Activated T-helper 1 cell treated with anti-CD3 and anti-CD28 coated beads, Interleukin-2, amount 50 U/mL, for 16 hours (primary cell): ENCODE measurements at places on chromosomes 1 and 21.

- DNase-seq = no peak
Observed at GRCh38 chr1:56399795-56400194, 179.6 kb downstream of the PLPP3 start.

DNA sequence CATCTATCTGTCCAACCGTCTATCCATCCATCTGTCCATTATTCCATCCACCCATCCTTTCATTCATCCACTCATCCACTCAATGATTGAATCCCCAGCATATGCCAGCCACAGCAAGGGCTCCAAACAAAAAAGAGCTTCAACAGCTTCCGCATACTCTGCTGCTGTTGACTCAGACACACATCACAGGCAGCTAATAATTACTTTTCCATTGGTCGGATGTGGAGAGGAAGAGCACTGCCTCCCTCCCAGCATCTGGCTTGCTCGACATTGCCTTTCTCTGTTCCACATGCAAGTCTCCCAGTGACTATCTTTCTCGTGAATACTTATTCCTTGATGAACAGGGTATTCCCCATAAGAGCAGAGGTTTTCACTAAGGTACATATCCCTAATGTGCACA is 176.5 kb downstream of the HIVEP3 start:
- no peak for DNase-seq

DNA sequence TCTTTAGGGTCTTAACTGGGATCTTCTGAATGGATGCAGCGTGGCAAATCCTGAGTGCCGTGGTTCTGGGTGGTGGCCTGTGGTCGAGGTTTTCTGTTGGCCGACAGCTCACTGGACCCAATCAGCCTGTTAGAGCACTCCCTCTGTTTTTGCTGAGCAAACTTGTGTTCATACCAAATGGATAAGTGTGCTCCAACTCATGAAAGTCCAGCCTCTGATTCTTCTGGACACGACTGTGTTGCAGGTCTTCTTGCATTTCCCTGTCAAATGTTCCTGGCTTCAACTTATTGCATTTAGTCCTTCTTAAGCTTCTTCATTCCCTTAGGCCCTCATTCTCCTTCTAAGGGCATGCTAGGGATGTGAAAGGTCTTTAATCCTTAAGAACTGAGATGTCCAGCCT is 63.7 kb downstream of the AJAP1 start:
- DNase-seq = no peak

DNA sequence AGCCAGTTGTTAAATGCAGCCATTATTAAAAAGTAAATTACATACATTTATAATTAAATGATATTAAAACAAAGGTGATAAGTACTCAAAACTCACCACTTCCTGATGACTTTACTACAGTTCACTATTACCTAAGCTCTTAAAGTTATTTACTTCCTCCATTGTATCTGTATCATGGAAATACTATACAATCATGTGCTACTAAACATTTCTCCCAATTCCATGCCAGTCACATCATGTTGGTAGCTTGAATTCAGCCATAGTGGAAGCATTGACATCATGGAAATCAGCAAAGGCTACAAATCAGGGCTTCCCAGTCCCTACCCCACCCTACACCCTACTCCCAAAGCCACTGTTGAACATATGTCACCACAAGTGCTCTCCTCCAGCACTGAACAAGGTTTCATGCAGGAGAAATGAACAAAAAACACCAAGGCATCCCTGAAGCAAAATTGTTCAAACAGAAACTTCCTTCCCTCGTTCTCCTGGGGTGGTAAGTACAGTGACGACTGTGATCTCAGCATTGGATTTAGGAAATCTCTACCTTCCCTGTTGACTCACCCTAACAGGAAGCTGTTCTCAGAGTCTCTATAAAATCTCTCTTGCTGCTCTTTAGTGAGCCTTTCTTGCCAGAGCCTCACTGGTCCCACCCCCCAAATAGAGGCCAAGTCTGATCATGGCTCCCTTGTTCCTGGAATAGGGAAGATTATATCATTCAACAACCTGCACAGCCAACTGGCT is 12.7 kb downstream of the VSIG8 start:
- no peak for DNase-seq

DNA sequence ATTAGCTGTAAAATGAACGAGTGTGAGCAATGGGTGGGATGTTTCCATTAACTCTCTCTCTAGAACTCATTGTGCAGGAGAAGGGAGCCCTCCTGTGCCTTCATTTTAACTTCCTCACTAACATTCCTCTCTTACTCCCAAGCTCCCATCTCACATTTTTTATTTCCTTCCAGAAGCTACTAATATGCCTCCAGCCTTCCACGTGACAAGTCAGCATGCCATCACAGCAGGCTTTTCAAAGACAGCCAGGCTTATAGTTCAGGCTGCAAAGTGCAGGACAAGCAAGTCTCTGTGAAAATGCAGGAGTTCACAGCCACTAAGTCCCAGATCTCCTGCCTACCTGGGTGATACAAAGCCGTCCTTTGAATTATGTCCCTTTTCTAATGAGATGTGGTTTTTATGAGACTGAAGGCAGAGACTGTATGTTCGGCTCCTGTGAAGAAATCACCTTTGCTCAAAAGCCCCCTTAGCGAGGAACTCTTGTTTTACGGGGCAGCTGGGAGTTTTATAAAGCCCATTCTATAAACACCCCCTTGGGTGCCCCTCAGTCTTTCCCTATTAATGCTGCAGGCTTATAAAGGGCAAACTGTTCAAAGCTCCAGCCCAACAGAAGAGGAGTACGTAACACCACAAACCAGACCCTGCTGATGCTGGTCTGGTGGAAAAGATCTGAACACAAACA is 14.8 kb upstream of the ANGPTL7 start:
- DNase-seq = no peak

- DNase-seq = no peak
Observed at GRCh38 chr1:56686169-56686568, 41.1 kb downstream of the PRKAA2 start.

GRCh38 chr21:43646550-43647260 is 12.6 kb downstream of the HSF2BP start:
- DNase-seq = peak; percentile 71

GRCh38 chr1:9761855-9762254 is 61.9 kb downstream of the CLSTN1 start:
- DNase-seq = no peak

- no peak for DNase-seq
Observed at GRCh38 chr1:16903054-16903453, 7.3 kb downstream of the RNU1-2 start.

DNA sequence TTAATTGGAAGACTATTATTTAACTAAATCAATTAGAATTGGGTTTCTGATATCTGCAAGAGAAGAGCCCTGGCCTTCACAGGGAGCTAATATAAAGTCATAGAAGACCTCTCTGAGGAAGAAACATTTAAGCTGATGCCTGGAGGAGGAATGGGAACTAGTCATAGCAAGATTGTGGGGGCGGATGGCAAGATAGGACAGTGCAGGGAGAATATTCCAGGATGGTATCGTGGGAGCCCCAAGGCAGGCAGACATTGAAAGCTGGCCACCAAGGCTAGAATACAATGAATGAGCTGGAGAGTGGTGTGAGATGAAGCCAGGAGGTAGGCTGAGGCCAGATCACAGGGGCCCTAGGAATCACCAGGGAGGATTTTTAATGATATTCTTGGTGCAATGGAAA is 20.8 kb upstream of the MYSM1 start:
- DNase-seq = no peak

- no peak for DNase-seq
Observed at GRCh38 chr1:81756872-81757271, 43.9 kb upstream of the ADGRL2 start.

DNA sequence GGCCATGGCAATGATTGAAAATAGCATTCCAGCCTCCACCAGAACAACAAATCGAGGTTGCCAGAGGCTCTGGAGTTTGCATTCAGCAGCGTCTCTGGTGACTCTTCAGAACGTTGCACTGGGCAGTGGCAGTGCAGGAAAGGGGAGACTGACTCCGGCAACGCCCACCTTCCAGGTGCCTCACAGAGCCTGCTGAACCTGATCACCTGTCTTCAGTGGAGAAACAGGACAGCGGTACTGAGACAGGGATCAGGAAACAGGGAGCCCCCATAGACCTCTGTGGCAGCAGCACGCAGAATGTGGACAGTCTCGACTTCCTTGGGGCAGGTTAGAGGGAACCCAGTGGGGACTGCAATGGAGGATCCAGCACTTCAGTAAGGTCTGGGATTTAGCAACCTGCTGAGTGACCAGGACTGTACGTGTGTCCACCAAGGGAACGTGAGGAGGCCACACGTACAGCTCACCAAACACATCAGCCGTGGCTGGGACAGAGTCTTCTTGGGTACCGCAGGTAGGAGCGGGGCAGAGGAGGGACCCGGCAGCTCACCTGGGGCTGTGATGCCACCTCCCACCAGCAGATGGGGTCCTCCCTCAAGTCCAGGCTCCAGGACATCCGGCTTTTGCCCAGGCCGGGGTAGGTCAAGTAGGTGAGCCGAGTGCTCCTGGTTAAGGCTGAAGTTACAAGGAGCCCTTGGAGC is 128.6 kb downstream of the PRDM2 start:
- DNase-seq = no peak

DNA sequence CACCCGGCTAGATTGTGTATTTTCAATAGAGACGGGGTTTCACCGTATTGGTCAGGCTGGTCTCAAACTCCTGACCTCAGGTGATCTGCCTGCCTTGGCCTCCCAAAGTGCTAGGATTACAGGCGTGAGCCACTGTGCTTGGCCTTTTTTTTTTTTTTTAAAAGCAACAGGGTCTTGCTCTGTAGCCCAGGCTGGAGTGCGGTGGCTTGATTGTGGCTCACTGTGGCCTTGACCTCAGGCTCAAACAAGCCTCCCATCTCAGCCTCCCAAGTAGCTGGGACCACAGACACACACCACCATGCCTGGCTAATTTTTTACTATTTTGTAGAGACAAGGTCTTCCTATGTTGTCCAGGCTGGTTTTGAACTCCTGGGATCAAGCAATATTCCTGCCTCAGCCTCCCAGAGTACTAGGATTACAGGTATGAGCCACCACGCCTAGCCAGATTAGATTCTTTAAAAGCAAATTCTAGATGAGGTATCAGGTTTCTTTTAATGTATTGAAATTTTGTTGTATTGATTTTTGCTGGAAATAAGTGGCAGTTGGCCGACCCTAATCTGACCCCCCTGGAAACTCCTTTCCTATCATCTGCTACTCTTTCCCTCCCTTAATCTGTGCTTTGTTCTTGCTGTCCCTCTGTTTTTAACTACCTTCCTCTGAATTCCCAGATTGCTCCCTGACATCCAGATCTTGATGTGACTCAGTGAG is 26.6 kb downstream of the ZFYVE9 start:
- no peak for DNase-seq

DNA sequence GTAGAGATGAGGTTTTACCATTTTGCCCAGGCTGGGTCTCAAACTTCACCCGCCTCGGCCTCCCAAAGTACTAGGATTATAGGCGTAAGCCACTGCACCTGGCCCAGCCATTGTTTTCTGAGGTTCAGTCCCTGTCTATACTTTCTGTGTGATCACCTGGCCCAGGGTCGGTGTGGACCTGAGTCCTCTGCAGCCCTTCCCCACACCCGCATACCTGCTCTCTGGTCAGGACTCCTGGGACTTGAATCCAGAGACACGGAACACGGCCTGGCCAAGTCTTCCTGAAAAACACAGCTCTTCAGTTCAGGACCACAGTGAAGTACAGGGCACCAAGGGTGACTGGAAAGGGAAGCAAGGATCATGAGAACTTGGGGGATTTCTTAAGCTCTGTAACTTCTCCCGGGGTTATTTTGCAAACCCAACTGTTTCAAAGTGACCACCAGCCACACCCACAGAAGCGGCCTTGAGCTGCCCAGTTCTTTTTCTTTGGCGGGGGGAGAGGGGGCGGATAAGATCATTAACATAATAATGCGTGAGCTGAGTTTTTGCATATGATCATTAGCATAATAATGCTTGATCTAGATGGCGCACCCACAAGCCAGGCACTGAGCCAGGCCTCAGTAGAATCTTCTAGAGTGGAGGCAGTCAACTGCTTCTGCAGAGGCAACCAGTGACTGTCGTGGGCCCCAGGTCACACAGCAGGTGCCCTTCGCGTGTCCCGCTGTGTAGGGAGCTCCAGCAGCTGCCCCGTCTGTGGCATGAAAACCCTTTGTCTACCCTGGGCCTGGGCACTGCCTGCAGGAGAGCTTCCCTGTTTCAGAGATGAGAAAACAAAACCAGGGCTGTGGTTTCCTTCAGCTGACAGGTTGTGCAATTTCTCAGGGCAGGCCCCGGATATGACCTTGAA is 1.7 kb upstream of the NADK start:
- no peak for DNase-seq

DNA sequence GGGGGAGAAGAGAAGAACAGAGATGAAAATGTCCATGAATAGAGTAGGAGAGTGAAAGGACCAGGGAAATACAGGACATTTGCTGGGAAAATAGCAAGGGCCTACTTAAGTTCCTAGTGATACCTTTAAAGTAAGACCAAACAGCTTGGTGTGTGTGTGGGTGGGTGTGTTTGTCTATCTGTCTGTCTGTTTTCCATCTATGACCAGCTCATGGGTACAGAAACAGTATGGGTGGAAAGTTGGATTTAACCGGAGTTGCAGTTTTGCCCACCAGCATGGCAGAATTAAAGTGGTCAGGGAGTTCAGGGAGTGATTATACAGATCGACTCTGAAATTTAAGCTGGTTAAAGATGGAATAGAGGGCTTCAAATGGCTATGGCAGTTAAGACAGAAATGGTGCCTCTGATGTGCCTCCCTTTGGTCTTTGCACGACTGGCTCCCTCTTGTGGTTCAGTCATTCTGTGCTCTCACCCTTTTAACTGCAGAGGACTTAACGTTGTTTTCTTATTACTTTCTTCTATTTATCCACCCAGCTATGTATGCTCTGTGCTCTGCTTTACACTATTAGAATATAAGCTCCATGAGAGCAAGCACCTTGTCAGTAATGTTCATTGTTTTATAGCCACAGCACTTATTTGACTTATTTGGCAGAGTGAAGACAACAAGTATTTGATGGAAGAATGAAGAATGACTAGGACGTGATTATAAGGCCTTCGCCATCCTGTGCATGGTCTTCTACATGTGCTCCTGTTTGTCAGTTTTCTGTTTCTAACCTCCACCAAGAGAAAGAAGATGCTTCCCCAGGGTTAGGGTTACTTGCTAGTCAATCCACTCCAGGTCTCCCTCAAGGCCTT is 72.7 kb upstream of the AK4 start:
- DNase-seq = peak; percentile 40

DNA sequence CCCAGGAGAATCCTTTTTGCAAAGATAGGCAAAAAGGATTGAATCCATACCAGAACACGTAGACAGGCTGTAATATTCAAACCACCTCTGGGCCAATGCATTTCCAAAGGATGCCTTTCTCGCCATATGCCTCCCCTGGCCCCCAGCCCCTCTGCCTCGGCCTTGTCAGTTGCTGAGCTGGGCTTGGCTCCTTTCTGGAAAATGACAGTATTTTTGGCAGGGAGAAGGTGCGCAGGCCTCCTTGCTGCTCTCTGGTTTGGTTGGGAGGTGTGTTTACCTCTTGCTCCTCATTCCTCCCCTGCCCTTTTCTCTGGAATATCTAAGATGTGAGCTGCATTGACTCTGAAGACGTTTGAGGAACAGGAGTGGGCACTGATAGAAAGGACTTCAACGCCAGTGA is 26.0 kb upstream of the CNTN2 start:
- no peak for DNase-seq
